Esophagus squamous epithelium (tissue), 5 donors: ENCODE measurements at places on chromosomes 2 and 18.

GRCh38 chr2:195795879-195796278 is 138.9 kb downstream of the SLC39A10 start:
- H3K36me3 ChIP-seq = no peaks in the 10 kb centered on the region
- H3K27ac ChIP-seq = no peak overlapping the region
- H3K4me1 ChIP-seq = no peaks in the 10 kb centered on the region
- H3K27me3 ChIP-seq = no peaks in the 10 kb centered on the region
- H3K4me3 ChIP-seq = no peak overlapping the region

DNA sequence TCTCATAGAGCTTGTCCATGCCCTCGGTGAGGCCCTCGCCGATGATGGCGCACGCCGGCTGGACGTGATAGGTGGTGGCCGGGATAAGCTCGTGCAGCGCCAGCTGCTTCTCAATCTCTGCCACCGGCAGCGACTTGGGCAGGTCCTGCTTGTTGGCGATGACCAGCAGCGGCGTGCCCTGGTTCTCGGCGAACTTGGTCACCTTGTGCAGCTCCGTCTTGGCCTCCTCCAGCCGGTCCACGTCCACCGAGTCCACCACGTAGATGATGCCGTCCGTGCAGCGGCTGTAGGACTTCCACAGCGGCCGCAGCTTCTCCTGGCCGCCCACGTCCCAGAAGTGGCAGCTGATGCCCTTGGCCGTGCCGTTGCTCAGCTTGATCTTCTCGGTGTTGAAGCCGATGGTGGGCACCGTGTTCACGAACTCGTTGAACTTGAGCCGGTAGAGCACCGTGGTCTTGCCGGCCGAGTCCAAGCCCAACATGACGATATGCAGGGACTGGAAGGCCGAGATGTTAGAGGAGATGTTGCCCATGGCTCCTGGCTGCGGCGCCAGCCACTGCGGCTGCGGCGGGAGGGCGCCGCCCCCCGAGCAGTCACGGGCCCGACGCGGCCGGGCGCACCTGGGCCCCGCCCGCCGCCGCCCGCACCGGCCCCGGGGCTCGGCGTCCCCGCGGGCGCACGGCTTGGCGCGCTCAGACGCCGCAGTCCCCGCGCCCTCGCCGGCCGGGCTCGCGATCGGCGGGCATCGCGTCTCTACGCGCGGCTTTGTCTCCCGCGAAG is 636 bp downstream of the ARL4C start:
- H3K4me3 ChIP-seq = peak overlapping the region; percentile 70
- peak overlapping the region; percentile 97 for H3K27ac ChIP-seq
- no peak for DNase-seq

GRCh38 chr2:16584824-16585540 is 80.7 kb downstream of the CYRIA start:
- no peaks in the 10 kb centered on the region for H3K36me3 ChIP-seq
- DNase-seq = no peak
- no peaks in the 10 kb centered on the region for H3K27me3 ChIP-seq

GRCh38 chr2:10913501-10914271 is 2.0 kb downstream of the KCNF1 start:
- peaks cover 9% of the 10 kb centered on the region for H3K27me3 ChIP-seq
- H3K27ac ChIP-seq = no peak overlapping the region
- no peak for DNase-seq
- H3K4me3 ChIP-seq = no peak overlapping the region
- H3K36me3 ChIP-seq = no peaks in the 10 kb centered on the region

- H3K4me1 ChIP-seq = no peaks in the 10 kb centered on the region
- no peak for DNase-seq
- H3K36me3 ChIP-seq = no peaks in the 10 kb centered on the region
- no peaks in the 10 kb centered on the region for H3K27me3 ChIP-seq
- H3K4me3 ChIP-seq = no peak overlapping the region
- no peak overlapping the region for H3K27ac ChIP-seq
These were observed 9.7 kb downstream of the FMNL2 start for GRCh38 chr2:152344579-152345195.

GRCh38 chr2:239594772-239595608 is 194.2 kb upstream of the HDAC4 start:
- H3K4me3 ChIP-seq = no peak overlapping the region
- H3K36me3 ChIP-seq = no peaks in the 10 kb centered on the region
- no peak for DNase-seq
- H3K27ac ChIP-seq = no peak overlapping the region
- no peaks in the 10 kb centered on the region for H3K27me3 ChIP-seq

DNA sequence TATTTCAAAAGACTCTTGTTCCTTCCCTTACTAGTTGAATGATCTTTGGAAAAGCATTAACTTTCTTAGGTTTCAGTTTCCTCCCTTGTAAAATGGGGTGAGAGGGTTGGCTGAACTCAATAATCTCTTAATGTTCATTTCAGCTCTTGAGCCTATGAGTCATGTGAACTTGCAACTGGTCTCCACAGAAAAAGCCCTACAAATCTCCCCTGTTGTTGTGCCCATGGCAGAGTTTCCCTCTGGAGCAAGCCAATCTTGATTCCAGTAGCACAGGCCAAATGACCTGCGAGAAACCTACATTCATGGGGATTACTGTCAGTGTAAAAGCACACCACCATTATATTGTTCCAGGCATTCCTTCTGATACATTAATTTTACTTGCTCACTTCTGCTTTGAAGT is 388.9 kb downstream of the ALK start:
- H3K36me3 ChIP-seq = no peaks in the 10 kb centered on the region
- H3K4me1 ChIP-seq = peaks cover 23% of the 10 kb centered on the region
- no peak for DNase-seq
- no peak overlapping the region for H3K4me3 ChIP-seq

- no peaks in the 10 kb centered on the region for H3K4me1 ChIP-seq
- H3K27ac ChIP-seq = no peak overlapping the region
- H3K36me3 ChIP-seq = no peaks in the 10 kb centered on the region
- no peaks in the 10 kb centered on the region for H3K27me3 ChIP-seq
These were observed 602.9 kb downstream of the NYAP2 start for GRCh38 chr2:226002438-226002837.

GRCh38 chr2:125310657-125311364 is 1285.7 kb downstream of the CNTNAP5 start:
- no peak overlapping the region for H3K4me3 ChIP-seq
- H3K4me1 ChIP-seq = no peaks in the 10 kb centered on the region
- no peaks in the 10 kb centered on the region for H3K27me3 ChIP-seq
- no peak for DNase-seq
- no peaks in the 10 kb centered on the region for H3K36me3 ChIP-seq

DNA sequence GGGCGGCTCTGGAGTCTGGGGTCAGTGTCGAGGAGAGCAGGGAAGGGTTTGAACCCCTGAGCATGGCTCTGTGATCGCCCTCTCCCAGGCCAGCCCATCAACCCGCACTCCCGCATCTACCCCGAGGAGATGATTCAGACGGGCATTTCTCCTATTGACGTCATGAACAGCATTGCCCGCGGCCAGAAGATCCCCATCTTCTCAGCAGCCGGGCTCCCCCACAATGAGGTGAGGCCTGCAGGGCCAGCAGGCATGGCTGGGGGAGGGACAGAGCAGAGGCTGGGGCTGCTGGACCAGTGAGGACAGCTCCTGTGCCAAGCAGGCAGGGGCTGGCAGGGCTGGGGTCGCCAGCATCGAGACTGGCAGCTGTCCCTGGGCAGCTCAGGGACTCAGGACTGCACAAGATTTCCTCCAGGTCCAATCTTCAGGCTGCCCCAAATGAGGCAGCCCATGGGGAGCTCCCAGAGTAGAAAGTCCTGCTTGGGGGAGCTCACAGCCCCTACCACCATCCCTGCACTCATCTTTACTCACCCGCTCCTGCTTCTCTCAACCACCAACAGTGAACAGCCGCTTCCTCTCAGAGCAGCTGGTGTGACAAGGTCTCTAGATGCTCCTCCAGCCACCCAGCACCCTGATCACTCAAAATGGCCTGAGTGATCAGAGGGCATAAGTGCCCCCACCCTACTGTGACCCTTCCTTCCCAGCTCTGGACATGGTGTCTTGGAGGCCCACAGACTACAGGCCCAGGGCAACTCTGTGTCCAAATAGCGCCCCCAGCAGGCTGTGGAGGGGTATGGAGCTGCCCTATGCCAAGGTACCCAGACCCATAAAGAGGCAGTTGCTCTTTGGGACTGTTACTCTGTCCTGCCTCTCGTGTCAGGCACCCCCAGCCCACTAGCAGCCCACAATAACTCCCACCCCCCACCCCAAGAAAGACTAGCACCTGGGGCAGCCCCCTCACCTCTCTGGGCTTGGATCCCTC is 18.3 kb upstream of the ANKRD53 start:
- H3K36me3 ChIP-seq = no peaks in the 10 kb centered on the region
- peaks cover 7% of the 10 kb centered on the region for H3K4me1 ChIP-seq
- H3K27ac ChIP-seq = no peak overlapping the region
- no peak for DNase-seq
- H3K27me3 ChIP-seq = no peaks in the 10 kb centered on the region
- no peak overlapping the region for H3K4me3 ChIP-seq

GRCh38 chr2:113854970-113855740 is 34.7 kb upstream of the ACTR3 start:
- H3K4me1 ChIP-seq = peaks cover 7% of the 10 kb centered on the region
- no peak overlapping the region for H3K27ac ChIP-seq
- no peak overlapping the region for H3K4me3 ChIP-seq

GRCh38 chr2:236767941-236768340 is 198.3 kb downstream of the ACKR3 start:
- H3K27me3 ChIP-seq = no peaks in the 10 kb centered on the region
- no peak overlapping the region for H3K4me3 ChIP-seq
- no peak for DNase-seq
- H3K36me3 ChIP-seq = no peaks in the 10 kb centered on the region

DNA sequence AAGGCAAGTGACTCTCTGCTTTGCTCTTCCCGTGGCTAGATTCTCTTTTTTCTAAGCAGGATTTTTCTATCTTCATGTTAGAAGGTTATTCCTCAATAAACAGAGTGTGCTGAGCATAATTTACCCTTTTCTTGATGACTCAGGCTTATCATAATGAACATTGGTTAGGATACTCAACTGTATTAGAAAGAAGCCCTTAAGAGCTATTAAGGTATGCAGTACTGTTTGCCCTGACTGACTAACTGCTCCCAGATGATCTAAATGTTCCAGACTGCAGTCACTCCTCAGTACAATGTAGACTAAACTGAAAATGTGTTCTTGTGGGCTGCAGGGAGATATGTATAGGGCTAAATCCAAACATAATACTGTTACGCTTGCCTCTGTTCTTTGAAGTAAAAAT is 687.8 kb downstream of the NUP35 start:
- no peak for DNase-seq
- no peaks in the 10 kb centered on the region for H3K36me3 ChIP-seq
- no peak overlapping the region for H3K27ac ChIP-seq
- H3K4me3 ChIP-seq = no peak overlapping the region
- H3K4me1 ChIP-seq = no peaks in the 10 kb centered on the region
- no peaks in the 10 kb centered on the region for H3K27me3 ChIP-seq

DNA sequence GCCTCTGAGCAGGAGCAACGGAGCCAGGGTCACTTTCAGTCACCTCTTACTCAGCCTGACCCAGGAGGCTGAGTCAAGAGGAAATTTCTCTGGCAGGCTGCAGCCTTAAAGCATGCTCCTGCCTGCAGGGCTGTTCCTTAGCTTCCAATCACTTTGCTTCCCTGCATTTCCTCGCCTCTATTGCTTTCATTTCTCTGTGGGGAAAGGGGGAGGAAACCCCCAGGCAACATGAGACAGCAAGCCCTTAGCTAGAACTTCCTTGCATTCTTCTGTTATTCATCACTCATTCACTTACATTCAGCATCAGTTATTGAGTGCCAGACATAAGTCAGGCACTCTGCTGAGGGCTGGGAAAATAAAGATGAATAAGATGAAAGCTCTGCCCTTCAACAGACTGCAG is 13.0 kb downstream of the XDH start:
- no peaks in the 10 kb centered on the region for H3K27me3 ChIP-seq
- H3K27ac ChIP-seq = no peak overlapping the region
- no peaks in the 10 kb centered on the region for H3K36me3 ChIP-seq
- H3K4me1 ChIP-seq = peaks cover 5% of the 10 kb centered on the region
